Pericardium fibroblast (primary cell): ENCODE measurements at places on chromosomes 5 and 9. TPM values are rescaled to one million over a fixed set of nuclear protein-coding genes. Genes with fewer than 3 reads are reported as not detected.

Gene JAK2
- total RNA-seq: 7.2 and 17.1 TPM in 2 replicates

Gene PCDHGA7
- total RNA-seq: 4.4 and 5.1 TPM in 2 replicates

Gene UBE2QL1
- total RNA-seq: under 0.01 TPM in 1 of 2 replicates, not detected in the other

Gene ESM1
- 1.3 TPM in 1 of 2 replicates, not detected in the other for total RNA-seq

Gene HARS2
- 15.4 and 18.9 TPM in 2 replicates for total RNA-seq
